ELR (cell line): ENCODE measurements at places on chromosomes 13 and 19.
A peak's percentile ranks its signal among the peaks of the same experiment; 100 is the strongest.

GRCh38 chr19:17755977-17756670 is 4.8 kb downstream of the FCHO1 start:
- DNase-seq = peak; percentile 49

DNA sequence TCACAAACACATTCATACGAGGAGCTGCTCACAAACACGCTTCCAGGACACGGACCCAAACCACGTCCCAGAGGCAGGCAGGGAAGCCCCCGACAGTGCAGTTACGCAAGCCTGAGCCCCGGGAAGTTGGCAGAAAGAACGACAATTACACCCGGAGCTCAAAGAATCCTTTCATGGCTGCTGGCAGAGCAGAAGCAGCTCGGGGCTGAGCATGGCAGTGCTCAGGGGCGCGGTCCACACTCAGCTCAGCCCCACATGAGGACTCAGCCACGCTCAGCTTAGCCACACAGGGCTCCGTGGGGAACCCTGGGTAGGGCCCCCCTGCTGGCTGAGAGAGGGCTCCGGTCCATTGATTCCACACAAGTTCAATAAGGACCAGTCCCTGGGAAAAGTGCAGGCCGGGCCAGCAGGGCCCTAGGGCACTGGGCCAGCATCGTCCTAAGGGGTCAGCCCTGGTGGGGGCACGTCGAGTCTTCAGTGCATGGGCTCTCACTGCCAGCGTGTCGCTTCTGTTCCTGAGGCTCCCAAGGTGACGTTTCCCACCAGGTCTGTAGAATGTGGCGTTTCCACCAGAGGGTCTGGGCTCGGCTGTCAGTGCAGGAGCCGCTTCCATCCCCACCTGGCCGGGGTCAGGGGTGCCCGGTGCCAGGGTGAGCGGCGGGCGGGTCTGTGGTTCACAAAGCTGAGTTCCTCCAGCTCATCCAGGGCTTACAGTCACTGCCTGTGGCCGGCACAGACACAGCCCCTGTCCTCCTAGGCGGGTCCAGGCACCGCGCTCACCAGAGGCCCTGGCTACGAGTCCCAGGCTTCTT is 23.1 kb downstream of the GAS6 start:
- no peak for DNase-seq

DNA sequence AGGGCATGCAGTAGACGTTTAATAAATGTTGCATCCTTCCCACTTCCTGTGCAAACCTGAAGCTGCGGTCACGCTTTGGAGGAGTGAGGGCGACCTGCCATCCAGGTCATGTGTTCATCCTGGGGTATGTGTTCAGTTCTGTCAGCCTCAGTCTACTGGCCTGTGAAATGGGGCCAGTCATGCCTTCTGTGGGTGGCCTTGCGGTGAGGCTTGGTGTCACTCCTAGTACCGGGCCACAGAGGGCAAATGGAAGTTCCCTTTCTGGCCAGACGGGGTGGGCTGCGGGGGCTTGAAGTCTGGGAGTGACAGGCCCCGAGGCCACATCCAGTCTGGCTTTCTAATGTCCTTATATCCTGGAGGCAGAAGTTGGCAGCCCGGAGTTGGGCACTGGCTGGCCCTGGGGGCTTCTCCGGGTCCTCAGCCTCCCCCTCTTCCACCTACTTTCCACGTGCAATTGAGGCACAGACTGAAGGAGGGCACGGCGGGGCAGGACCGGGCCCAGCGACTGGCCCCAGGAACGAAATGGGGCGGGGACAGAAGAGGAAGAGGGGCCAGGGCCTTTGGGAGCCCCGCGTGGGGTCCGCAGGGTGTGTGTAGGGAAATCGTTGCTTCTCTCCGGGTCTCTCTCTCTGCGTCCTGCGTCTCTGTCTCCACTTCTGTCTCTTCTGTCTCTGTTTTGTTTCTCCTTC is 11.1 kb downstream of the PDE4A start:
- DNase-seq = peak; percentile 14

DNA sequence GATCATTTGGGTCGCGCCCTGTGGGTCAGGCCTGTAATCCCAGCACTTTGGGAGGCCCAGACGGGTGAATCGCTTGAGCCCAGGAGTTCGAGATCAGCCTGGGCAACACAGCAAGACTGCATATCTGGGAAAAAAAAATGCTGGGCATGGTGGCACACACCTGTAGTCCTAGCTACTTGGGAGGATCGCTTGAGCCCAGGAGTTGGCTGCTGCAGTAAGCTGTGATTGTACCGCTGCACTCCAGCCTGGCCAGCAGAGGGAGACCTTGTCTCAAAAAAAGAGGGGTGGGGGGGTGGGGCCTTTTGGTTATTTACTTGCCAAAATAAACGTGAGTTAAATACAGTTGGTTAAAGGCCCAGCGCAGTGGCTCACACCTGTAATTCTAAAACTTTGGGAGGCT is 9.8 kb upstream of the ZNF544 start:
- peak; percentile 55 for DNase-seq

DNA sequence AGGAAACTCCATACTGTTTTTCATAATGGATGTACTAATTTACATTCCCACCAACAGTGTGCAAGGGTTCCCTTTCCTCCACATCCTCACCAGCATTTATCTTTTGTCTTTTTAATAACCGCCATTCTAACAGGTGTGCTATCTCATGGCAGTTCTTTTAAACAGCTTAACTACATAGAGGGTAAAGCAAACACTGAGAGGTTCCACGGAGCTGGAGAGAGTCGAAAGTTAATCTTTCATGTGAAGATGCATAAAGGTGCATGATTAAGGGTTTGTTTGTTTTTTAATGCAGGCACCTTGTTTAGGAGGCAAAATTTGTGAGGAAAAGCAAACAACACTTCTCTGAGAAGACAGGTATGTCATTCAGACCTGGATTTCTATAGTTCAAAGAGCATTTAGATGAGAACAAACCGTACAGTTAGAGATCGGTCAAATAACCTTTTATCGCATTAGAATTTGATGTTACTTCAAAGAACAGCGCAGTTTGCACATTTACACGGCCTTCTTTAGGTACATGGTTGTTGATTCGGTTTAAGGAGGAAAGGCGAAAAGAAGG is 193.9 kb downstream of the RBM26 start:
- no peak for DNase-seq

DNA sequence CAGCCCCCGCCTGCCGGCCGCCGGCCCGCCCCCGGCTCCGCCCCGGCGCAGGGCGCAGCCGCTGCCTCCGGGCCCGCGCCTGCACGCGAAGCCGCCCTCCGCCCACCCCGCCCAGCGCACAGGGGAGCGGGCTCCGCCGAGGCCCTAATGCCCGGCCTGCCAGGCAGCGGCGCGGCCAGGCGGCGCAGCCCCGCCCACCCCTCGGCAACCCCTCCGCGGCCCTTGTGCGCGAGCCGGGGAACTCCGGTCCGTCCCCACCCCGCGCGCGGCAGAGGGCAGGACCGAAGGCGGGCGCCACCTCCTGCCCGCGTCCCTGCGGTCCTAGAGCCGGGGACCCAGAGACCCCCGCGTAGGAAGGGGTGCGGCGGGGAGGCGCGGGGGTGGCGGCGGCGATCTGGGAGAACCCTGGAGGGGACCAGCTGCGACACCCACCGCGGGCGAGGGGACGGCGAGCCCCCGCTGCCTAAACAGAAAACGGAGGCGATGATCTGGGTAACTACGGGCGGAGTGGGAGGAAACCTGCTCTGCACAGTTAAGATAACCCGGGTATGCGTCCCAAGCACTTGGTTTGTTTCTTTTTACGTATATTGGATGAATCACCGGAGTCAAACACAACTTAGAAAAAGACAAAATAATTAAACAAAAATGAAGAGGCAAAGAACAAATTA is 350 bp upstream of the USP12 start:
- DNase-seq = peak; percentile 90

GRCh38 chr13:27125357-27126282 is 46.0 kb downstream of the USP12 start:
- no peak for DNase-seq

DNA sequence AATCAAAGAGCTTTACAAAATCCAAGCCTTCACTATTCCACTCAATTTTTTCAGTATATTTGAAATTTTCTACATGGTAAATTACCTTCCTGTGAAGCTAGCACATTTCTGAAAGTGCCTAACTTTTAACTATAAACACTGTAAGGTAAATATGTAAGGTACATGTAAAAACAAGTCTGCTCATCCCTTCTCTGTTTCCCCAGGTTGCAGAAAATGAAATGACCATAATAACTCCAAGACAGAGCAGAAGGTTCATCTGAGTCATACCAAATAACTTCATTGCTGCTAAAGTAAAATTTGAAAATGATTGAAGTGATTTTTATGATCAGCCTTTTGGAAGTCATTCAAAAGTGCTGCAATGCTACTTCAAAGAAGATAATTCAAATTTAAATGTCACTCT is 28.6 kb downstream of the FGF14 start:
- DNase-seq = no peak

- no peak for DNase-seq
These were observed 369.0 kb downstream of the UQCRFS1 start for GRCh38 chr19:28843761-28844492.

GRCh38 chr13:24168392-24168750 is 7.9 kb downstream of the SPATA13 start:
- DNase-seq = no peak

DNA sequence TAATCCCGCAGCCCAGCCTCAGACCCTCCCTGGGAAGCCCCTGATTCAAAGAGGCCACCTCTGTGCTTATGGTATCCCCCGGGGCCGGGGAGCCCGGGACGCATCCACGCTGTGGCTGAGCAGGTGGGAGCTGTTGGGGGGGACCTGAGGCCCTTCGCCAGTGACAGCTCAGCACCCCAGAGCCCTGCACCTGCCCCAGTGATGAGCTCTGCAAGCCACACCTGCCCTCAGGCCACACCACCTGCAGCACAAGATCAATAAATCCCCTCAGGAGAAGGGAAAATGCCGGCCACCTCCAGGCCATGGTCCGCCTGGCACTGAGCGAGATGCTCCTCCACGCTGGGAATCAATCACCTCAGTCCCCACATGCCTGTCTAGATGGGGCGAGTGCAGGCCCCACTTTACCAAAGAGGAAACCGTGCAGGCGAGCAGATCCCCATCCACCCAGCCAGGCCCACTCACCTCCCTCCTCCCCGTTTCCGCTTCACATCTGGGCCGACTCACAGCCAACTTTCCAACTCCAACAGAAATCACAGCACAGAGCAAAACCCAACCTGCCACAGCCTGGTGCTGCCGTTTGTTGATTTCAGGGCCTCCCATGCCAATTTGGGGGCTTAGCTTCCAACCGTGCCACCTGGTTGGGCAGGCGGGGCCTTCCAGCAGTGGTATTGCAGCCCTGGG is 12.8 kb downstream of the MOB3A start:
- no peak for DNase-seq

DNA sequence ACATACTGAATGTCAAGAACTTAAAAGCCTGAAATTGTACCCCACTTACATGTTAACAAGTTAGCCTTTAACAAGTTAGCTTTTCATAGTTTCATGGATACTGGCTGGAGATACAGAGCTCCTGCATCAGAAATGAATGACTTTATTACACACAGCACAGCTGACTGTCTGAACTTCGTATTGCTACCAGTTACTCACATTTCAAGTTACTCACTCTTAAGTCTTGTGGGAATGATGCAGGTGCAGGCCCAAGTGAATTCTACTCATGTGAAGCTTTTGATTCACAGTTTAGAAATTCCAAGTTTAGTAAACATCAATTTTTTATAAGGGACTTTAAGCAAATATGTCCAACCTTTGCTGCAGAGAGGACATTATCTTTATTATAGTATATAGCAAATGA is 762.2 kb upstream of the PRR20A start:
- no peak for DNase-seq

GRCh38 chr19:33273881-33274662 is 28.3 kb downstream of the CEBPA start:
- DNase-seq = peak; percentile 64
